ENCODE measurements at places on chromosomes 3 and 15.

GRCh38 chr3:159263750-159264553 lies 462.1 kb downstream of the MFSD1 start:
- no peak for DNase-seq

DNA sequence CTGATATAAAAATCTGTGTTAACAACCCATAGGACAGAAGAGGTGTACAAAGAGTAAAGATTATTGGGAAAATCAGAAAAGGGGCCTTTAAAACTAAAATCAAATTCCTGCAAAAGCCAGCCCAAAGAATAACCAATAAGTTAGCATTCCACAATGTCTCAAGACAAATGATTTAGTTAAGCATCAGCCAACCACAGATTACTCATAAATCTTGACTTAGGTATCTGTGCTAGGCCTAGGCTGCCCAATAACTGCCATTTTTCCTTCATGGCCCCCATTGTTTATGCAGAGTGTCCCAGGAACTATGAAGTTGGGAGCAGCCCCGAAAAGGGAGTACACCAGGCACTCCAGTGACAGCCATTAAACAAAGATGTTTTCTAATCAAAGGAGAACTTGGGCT lies 7.4 kb downstream of the TRANK1 start:
- no peak for DNase-seq

GRCh38 chr3:128727996-128728395 lies 2.0 kb downstream of the RAB7A start:
- no peak for DNase-seq

DNA sequence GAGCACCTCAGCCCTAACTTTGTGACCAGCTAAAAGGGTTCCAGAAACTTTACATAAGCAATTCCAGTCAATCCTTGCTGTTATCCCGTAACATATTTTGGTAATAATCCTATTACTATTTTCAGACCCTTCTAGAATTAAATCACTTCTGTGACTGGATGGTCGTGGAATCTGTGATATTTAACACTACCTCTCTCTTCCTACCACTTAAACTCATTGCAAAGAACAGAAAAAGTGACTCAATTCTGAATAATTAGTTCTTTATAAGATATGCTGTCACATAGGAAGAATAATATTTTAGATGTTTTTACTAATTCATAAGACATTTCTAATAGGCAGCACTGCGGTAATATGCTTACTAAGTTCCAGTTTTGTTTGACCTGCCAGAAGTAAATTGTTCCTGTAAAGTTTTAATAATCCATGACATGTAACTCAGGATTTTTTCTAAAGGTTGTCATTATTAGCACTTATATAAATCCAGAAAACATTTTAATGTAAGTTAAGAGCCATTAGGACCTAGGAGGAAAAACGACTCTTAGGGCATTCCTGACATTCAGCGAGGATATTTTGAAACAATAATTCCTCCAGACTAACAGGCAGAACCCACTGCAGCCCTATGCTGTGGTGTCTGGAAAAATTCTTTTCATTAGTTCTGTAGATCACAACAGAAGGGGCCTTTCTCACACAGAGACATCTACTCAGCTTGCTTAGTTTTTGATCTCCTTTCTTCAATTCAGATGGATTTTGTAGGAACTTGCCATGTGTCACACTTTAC lies 113.3 kb upstream of the MBNL1 start:
- no peak for DNase-seq

- no peak for DNase-seq
Observed at GRCh38 chr15:83855956-83856355, 202.0 kb downstream of the ADAMTSL3 start.

GRCh38 chr3:156535162-156535627 lies 19.7 kb downstream of the SSR3 start:
- no peak for DNase-seq

DNA sequence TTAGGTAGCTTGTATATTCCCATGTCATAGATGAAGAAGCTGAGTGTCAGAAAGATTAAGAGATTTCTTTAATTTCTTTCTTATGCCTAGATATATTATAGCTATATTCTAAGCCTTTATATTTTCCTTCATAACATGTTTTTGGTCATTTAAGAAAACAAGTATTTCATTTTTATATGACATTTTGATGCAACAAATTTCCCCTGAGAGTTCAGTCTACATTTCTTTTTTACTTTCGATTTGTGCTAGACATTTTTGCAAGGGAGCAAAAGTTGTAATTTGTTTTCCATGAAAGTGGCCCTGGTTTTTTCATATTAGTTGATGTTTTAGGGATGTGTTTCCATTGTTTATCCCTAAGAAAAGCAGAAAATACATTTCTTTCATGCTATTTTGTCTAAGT lies 344.9 kb downstream of the NLGN1 start:
- no peak for DNase-seq

DNA sequence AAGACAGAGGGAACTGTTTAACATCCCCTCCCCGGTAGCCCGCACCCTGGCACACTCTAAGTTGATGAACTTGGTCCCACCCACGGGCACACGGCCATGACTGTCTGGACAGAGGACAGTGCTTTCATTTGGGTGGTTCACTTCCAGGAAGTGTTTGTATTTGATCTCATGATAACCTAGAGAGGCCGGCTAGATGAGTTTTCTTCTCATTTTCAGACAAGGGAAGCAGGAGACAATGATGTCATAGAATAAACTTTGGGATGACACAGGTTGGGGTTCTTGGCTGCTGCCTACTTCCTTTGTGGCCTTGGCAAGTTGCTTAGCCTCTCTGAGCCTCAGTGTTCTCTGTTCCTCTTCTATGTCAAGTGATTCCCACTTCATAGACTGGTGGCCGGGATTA lies 16.1 kb upstream of the LYSMD4 start:
- no peak for DNase-seq

DNA sequence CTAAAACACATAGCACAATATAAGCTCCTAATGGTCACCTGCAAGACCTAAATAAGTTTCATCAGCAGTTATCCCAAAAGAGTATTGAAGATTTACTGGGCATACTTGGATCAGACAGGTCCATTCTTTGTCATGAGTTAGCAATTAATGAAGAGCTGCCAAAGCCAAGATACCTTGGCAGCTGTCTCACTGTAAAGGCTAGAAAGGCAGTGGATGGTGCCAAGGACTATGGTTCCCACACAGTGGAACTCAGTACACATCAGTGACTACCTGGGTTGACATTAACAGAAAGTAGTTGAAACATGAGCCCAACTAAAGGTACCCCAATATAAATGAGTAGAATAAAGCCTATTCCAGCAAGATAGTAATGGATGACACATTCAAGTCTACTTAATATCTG lies 41.1 kb upstream of the TMCO5A start:
- DNase-seq: no peak

GRCh38 chr3:194370753-194371152 lies 1.2 kb upstream of the LRRC15 start:
- no peak for DNase-seq

- no peak for DNase-seq
Observed at GRCh38 chr3:43017593-43018195, 38.6 kb downstream of the GASK1A start.

DNA sequence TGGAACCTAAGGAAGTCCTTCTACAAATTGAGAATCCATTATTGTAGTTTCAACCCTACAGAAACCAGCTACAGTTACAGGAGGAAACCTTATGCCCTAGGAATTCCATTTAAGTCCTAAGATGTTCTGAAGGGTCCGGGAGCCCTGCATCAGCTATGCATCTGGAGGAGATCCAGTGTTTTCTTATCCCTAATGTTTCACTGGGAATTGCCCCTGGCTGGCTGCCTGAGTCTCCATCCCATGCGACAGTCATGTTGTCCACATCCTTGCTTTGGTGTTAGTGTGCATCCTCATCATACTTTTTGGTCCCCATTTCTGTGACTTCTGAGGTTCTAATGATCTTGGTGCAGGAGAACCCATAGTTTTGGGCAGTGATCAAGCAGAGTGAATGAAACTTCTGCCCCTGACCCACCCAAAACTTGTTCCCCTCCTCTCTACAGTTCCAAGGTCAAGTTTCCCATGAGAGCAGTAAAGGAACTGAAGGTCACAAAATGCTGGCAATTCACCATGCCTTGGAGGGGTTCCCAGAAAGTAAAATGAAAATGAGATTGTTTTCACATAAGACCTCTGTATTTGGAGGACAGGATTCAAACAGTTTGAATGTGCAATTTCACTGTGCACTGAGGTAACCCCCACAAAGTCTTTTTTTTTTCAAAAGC lies 121.9 kb upstream of the PHLDB2 start:
- DNase-seq: no peak

GRCh38 chr15:88896333-88897033 lies 1.1 kb upstream of the HAPLN3 start:
- DNase-seq: no peak

DNA sequence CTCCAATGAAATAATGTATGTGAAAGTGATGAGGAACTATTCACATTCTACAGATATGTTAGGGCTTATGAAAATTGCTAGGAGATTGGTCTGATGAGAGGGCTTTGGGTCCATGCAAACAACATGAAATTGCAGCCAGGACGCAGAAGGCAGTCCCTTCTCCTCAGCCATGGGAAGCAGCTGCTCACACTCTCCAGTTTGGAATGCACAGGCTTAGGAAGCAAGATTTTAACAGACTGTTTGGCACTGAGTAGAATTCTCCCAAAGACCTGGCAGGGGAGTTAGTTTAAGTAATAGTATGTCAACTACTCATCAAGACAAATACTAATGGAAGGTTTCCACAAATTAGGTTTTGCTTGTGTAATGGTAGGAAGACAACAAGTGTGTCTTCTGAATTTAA lies 500.7 kb upstream of the ARRDC4 start:
- DNase-seq: no peak

DNA sequence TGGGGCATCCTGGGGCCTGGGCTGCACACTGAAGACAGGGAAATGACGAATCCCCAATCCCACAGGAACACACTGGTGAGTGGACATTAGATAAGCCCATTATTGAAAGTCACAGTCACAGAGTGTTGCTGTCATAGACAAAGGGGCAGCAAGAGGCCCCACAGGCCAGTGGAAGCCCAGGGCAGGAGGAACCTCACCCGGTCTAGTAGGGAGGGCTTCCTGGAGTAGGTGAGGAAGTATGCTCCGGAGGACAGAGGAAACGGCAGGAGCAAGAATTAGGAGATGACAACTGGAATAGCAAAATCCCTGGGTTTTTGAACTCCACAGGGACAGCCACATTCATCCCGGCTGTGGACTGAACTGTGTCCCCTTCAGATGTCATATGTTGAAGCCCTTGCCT lies 101.2 kb downstream of the TPRA1 start:
- DNase-seq: no peak

GRCh38 chr3:64892671-64893309 lies 205.0 kb upstream of the ADAMTS9 start:
- no peak for DNase-seq

DNA sequence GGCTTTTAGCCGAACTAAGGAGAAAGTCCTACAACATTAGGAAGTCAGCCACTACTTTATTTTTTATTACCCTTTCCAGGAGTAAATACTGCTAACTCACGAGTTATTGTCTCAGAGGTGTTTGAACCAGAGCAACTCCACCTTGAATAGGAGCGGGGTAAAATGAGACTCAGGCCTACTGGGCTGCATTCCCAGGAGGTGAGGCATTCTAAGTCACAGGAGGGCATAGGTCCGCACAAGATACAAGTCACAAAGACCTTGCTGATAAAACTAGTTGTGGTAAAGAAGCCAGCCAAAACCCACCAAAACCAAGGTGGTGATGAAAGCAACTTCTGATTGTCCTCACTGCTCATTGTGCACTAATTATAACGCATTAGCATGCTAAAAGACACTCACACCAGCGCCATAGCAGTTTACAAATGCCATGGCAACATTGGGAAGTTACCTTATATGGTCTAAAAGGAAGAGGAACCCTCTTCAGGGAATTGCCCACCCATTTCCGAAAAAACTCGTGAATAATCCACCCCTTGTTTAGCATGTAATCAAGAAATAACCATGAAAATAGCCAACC lies 555.9 kb downstream of the IGSF11 start:
- no peak for DNase-seq

- no peak for DNase-seq
Observed at GRCh38 chr3:170002231-170002630, 35.6 kb upstream of the GPR160 start.

GRCh38 chr3:158352551-158352950 lies 218.4 kb upstream of the MLF1 start:
- DNase-seq: no peak

DNA sequence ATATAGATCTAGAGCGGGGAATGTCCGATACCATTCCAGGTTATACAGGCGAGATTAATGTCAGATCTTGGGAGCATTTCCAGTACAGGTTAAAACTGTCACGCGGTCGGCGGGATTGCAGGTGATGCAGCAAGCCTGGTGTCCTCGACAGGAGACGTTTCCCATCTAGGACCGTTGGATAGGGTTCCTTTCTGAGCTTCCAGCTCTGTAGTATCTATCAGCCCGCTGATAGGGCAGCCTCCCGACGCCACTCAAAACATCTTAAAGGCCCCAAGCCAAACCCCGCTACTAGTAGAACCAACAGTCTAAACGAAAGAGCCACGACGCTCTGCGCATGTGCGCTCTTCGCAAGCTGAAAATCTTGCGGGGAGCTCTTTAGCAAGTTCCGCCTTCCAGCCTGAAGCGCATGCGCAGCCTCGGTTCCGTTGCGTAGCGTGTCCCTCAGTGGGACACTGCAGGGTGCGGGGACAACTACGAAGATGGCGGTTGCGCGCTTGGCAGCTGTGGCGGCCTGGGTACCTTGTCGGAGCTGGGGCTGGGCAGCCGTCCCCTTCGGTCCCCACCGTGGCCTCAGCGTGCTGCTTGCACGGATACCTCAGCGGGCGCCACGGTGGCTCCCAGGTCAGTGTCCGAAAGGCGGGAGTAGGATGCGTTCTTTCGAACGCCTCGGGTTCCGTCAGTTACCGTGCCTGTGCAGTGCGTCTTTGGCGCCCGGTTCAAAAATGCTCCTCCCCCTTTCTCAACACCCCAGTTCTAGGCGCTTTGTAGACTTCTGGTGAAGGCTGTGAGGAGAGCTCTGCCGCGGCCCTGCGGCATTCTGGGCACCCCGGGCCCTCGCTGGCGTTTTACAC lies at the start of gene ABHD10:
ABHD10 (plus strand) TSS at position 444 of the 851 bp plus-strand sequence; CDS start at position 480, 36 bp downstream.
- DNase-seq: peak; percentile 93

DNA sequence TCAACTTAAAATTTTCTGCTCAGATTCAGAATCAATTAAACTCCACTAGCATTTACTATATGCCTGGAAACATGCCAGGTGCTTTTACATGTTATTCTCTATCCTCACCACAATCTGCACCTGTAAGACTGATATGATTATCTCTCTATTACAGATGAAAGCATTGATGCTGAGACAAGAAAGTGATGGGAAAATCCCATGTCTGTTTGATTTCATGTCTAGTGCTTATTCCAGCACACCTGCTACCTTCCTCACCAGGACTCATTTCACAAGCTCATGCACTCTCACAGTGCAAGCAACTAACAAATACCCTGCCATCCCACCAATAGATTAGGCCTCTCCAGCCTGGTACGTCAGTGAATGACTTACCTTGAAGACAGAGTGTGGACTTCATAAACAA lies 25.0 kb upstream of the BCL6 start:
- DNase-seq: peak; percentile 28

DNA sequence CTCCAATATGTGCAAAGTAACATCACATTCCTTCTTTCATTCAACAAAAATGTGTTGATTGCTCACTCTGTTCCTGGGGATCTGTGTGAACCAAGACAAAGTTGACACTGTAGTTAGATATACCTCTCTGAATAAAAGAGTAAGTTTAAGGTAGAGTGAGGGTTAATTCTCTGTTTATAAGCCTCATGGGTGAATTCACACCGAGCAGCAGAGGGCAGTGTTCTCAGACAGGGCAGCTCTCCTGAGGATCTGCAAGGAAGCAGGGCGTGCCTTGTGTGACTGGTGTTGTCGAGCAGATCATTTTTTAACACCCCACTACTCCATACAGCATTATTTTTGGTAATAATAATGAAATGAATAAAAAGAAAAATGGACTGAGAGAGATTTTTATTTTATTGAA lies 34.4 kb downstream of the PAQR9 start:
- DNase-seq: no peak

All from DMS79 (cell line).